Frontal cortex (tissue), 4 donors: ENCODE measurements at places on chromosomes 5 and 9. TPM values are rescaled to one million over a fixed set of nuclear protein-coding genes. Genes with fewer than 3 reads are reported as not detected.

Gene LVRN
- 1.6 TPM for total RNA-seq

Gene PFN3
- 0.82 TPM for total RNA-seq

Gene GPX3
- 4.1 TPM for total RNA-seq

- DNase-seq: no peak
Observed at GRCh38 chr5:38695021-38695958, 138.8 kb upstream of the LIFR start.

DNA sequence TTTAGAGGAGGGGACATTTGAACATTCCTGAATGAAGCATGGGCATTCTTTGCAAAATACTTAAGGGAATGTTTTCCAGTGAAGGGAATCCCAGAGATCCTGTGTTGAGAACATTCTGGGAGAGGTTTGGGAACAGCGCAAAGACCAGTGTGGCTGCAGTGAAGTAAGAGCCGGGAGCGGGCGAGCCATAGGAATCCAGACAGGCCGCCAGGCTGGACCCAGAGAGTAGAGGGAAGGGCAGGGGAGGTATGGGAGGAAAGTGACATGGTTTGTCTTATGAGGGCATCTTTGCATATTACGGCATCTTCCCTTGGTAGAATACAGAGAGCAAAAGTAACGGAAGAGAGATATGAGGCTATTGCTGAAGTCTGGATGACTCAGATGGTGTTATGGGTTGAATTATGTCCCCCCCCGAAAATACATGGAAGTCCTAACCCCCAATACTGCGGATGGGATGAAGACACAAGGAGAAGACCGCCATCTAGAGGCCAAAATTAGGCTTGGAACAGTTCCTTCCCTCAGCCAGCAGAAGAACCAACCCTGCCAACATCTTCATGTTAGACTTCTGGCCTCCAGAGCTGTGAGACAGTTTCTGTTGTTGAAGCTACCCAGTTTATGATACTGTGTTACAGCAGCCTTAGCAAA lies 268.2 kb downstream of the MAST4 start:
- DNase-seq: no peak

DNA sequence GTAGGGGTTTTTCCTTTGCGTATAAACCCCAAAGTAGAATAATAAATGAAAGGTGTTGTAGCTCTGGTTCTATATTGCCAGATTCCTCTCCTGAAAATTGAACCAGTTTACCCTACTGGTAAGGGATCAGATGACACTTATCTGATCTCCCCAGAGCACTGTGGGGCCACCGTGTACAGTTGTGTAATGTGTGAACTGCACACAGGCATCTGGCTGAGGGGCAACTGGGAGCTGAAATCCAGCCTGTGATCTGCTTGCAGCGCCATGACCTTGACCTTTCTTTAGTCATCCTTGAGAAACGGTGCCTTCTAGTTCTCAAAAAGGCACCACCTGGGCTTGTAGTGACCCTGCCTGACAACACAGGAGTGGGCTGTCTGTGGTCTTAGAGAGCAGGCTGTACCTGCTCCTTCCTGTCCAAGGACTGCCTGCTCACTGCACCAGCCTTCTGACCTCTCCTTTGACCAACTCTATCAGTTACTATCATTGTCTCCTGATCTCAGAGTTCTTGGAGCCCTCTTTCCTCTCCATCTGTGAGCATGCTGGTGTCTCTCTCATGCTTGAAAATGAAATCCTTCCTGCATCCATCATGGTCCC lies 40.2 kb downstream of the PDE6A start:
- no peak for DNase-seq

DNA sequence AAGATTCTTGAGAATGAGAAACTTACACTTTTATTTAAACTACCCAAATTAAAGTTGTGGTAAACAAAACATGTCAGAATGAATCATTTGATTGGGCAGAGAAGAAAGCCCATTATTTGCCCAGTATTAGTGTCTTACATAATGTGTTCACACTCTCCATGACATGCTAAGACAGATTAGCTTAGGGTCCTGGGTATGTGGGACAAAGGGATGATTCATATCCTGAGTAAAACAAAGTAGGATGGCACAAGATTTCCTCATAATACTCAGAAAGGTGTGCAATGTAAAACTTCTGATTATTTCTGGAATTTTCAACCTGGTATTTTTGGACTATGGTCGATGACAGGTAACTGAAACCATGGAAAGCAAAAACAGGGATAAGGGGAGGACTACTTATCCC lies 183.9 kb upstream of the POU5F2 start:
- DNase-seq: no peak

DNA sequence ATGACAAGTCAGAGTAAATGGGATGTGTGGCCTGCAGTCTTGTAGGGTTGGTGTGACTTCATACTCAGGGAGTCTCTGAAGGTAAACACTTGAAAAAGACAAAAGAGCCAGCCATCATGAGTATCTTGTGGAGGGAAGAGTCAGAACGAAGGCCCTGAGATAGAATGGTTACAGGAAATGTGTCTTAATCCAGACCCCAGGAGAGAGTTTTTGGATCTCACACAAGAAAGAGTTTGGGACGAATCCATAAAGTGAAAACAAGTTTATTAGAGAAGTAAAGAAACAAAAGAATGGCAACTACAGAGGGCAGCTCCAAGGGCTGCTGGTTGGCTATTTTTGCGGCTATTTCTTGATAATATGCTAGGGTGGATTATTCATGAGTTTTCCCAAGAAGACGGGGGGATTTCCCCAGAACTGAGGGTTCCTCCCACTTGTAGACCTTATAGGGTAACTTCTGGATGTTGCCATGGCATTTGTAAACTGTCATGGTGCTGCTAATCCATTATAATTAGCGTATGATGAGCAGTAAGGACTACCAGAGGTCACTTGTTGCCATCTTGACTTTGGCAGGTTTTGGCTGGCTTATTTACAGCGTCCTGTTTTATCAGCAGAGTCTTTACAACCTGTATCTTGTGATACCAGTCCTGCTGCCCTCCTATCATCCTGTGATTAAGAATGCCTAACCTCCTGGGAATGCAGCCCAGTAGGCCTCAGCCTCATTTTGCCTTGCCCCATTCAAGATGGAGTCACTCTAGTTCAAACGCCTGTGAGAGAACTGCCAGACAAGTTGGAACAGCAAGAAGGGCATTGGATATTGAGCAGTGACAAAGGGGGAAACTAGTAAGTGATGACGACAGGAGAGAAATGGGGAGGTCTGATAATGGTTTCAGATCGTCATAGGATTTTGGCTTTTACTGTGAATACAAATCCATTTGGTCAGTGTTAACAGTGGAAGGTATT lies 34.0 kb downstream of the MTRR start:
- DNase-seq: no peak

DNA sequence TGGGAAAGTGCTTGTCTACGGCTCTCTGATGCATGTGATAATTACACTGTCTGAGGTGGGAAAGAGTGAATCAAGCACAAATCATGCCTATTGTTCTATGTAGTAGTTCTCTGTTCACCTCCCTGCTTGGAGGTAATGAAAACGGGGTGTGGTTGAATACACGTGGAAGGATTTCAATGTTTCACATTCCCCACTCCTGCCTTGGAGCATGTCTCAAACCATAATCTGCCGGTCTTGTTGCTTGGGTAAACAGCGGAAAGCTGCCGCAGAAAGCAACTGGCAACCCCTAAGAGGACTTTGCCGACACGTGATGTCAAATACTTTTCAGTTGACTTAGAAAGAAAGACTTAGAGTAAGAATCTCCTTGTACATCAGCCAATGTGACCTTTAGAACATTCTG lies 63.5 kb upstream of the MOCS2 start:
- DNase-seq: no peak

- no peak for DNase-seq
Observed at GRCh38 chr5:8949908-8950307, 596.0 kb downstream of the SEMA5A start.

DNA sequence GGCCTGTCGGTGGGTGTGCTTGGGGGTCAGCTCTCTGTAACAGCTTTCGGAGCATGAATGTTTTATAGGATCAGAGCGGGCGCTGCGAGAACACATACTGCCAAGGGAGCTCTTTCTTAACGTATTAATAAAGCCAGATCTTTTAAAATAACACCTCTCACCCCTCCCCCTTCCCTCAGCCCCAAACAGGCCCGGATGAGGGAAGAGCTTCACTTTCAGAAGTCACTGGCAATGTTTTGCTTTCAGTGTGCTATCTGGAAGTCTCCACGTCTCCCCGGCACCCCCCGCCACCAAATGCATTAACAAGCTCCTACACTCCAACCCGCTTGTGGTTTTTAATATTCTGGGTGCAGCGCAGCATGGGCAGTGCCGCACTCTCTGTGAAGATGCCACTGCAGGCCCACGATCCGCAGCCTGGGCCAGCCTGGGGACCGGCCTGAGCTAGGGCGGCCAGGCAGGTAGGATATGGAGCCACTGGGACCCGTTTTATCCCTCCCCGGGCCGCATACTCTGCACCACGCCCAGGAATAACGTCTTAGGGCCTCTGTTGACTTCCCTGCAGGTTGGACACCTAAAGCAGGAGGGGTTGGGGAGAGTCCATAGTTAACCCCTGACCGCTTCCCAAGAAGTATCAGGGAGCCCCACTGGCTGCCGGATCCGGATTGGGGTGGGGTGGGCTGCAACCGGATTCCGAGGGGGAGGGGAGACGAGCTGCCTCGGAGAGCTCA lies 12.6 kb downstream of the NR2F1 start:
- no peak for DNase-seq

- DNase-seq: peak; percentile 88
Observed at GRCh38 chr5:181223058-181223728, at the start of gene TRIM41. Gene TRIM41, plus strand, starts transcription at chr5:181223281. Its CDS starts 719 bp downstream, at chr5:181224000.
